ENCODE measurements at places on chromosomes 16 and 17.
A peak's percentile ranks its signal among the peaks of the same experiment; 100 is the strongest.

GRCh38 chr17:66799849-66800537 lies 34.9 kb upstream of the CACNG5 start:
- DNase-seq: no peak

- no peak for DNase-seq
These were observed 177.7 kb downstream of the MRTFB start for GRCh38 chr16:14248791-14249190.

GRCh38 chr17:56185491-56186221 lies 32.4 kb downstream of the ANKFN1 start:
- no peak for DNase-seq

DNA sequence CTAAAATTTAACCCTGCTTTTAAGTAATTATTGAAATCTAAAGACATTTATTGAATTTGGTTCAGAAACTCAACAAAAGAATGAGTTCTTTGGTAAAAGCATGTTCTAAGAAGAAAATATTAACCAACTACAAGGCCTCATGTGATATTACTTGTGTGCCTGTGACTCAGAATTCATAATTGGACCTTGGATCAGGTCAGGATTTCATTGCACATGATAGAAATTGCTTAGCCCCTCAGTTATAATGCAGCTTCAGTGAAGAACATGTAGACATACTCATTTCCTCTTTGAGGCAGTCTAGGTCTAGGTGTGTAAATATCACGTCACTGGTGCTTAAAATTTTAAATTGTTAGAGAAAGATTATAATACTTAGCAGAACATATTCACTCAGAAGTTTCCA lies 410.0 kb upstream of the SOX9 start:
- no peak for DNase-seq

DNA sequence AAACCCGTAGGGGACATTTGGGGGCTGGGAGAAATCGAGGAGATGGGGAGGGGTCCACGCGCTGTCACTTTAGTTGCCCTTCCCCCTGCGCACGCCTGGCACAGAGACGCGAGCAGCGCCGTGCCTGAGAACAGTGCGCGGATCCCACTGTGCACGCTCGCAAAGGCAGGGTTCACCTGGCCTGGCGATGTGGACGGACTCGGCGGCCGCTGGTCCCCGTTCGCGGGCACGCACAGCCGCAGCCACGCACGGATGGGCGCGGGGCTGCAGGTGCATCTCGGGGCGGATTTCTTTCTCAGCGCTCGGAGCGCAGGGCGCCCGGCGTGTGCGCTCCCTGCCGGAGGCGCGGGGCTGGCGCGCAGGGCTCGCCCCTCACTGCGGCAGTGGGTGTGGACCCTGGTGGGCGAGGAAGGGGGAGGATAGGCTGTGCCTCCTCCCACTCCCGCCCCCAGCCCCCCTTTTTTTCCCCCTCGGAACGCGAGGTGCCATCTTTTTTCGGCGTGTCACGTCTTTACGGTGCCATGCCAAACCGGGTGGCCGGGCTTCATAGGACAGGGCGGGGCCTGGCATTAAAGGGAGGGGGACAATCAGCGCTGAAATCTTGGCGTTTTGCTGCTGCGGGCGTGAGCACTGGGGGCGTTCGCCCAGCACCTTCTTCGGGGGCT lies 1.1 kb downstream of the MAPT start:
- peak; percentile 2 for DNase-seq

DNA sequence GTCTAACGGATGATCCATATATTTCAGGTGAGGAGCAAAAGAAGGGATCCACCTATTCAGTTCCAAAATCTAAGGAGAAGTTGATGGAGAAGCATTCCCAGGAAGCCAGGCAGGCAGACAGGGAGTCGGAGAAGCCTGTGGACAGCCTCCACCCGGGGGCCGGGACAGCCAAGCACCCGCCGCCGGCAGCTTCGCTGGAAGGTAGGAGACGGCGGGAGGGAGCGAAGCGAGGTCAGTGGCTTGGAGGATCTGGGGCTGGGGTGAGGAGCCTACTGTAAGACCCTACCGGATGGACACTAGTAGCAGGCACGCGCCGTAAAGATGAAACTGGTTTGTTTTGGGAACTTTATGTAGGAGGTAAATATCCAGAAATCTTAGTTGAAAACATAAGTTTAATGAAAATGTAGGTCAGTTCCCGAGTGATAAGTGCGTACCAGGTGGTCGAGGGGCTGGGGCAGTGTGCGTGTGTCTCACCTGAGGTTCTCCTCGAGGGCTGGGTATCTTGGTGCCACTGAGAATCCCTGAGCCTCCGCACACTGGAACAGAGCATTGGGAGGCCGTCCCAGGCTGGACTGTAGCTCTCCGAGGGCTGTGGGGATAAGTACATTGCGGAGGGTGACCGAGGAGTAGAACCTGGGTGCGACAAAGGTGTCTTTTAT lies 714 bp downstream of the SPATA33 start:
- DNase-seq: no peak

- DNase-seq: no peak
These were observed 65.6 kb downstream of the PRKCB start for GRCh38 chr16:23901178-23902033.

- peak; percentile 37 for DNase-seq
These were observed 504 bp downstream of the SRSF1 start for GRCh38 chr17:58006560-58006923.
